ENCODE measurements at places on chromosomes 5 and 9. TPM values are rescaled to one million over a fixed set of nuclear protein-coding genes. Genes with fewer than 3 reads are reported as not detected.

The PRUNE2 gene
- total RNA-seq: 0.07 TPM

The SPINK1 gene
- 2.2 TPM for total RNA-seq

The C5orf52 gene
- not detected for total RNA-seq

DNA sequence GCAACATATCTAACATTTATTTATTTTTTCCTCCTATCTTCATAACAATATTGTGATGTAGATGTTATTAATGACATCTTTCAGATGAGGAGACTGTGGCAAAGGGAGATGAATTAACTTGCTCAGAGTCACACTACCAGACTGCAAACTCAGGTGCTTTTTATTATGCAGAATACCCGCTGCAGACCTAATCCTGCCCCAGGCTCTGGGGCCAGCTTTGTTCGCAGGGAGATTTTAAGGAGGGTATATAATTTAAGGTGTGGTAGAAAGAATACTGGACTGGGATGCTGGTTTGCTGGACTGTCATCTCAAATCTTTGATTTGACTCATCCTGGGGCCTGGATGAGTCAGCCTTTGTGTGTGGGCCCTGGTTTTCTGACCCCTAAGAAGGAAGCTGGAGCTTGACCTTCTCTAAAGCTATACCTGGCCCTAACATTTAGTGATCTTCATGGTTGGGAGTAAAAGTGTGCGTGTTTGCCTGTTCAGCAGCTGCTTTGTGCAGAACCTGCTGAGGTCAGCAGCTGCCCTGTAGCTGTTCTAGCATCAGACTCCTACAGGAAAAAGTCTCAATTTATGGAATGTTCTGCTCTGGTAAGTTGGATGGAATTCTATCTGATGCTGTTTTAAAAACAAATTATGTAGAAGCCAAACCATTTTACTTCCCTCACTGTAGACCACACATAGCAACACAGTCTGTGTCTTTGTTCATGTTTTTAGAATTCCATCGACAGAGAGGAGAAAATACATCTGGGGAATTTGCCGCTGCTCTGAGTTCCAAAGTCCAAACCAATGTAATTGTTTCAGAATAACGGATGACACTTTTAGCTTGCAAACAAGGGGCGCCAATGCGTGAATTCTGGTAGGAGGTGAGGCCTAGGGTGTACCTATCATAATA, 4.5 kb downstream of the SLC36A1 start:
- peak; percentile 27 for DNase-seq

GRCh38 chr9:17837965-17838364, 259.1 kb downstream of the SH3GL2 start:
- DNase-seq: no peak

- peak; percentile 43 for DNase-seq
These were observed 899 bp upstream of the RAPGEF6 start for GRCh38 chr5:131635684-131636572.

DNA sequence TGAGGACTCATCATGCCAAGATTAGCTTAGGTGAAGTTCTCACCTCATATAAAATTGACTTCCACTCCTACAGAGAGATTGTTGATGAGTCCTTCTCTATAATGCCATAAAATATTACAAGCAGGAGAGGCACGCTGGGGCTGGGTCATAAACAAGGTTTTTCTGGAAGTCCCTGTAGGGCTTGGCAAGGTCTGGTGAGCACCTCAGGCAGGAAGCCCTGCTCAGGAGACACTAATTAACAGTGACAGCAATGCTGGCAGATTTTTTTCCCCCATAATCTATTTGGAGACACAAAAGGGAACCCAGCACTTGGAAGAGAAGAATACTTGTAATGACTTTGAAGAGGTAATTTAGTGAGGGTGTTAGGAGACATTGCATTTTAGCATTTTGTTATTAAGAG, 118.7 kb downstream of the DIRAS2 start:
- no peak for DNase-seq

- DNase-seq: no peak
These were observed 55.5 kb upstream of the FUBP3 start for GRCh38 chr9:130523921-130524320.
